ENCODE measurements at places on chromosomes 7 and 10.

GRCh38 chr7:79610748-79611304, 157.4 kb upstream of the MAGI2 start:
- no peak for DNase-seq

DNA sequence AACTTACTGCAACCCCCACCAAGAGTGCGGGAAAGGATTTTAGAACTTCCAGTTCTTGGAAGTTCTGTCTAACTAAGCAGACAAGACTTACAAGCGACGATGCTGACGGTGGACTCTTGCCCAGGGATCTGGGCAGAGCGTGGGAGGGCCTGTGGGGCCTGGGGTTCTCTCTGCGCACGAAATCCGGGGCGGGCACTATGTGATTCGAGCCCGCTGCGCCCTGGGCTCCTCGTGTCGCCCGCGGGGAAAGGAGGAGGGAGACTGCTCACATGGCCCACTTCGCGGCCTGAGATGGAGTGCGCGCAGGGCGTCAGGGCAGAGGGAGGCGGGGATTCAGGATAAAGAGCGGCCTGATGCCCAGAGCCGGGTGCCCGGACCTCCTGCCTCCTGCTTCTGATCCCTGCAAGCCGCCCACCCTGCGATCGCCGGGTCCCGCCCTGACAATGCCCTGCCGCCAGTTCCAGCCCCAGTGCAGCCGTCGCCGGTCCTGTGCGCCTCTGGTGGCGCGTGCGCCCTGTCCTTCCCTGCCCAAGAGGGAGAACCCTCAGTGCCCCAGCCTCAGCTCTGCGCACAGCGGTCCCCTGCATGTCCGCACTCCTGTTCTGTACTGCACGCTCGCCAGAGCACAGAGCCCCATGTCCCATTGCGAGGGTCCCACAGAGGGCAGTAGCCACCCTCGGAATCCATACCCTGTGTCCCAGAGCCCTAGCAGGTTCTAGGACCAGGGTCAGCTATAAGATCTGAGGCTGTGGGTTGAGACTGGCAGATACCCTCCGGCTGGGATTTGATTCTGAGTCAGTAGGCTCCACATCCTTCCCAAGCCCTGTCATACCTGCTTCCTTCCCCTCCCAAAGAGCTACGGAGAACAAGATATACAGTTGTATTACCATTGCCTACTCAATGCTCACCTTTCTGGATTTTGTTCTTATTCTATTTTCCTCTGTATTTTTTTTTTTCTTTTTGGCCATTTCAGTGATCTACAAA, 99.4 kb upstream of the TMEM106B start:
- DNase-seq, result no peak

- DNase-seq, result no peak
Observed at GRCh38 chr7:101124376-101125056, 2.4 kb upstream of the SERPINE1 start.

GRCh38 chr10:114043532-114044246, at the start of gene ADRB1:
TSS of gene ADRB1 (plus strand) at chr10:114043866. CDS start at chr10:114044133, 267 bp downstream.
- no peak for DNase-seq

Measured in T-helper 9 cell (primary cell).